ENCODE measurements at places on chromosomes 5 and 9.

GRCh38 chr5:138950421-138951031 is 75.4 kb upstream of the LRRTM2 start:
- no peak for DNase-seq

- no peak for DNase-seq
Observed at GRCh38 chr5:67695369-67695768, 498.8 kb upstream of the CD180 start.

DNA sequence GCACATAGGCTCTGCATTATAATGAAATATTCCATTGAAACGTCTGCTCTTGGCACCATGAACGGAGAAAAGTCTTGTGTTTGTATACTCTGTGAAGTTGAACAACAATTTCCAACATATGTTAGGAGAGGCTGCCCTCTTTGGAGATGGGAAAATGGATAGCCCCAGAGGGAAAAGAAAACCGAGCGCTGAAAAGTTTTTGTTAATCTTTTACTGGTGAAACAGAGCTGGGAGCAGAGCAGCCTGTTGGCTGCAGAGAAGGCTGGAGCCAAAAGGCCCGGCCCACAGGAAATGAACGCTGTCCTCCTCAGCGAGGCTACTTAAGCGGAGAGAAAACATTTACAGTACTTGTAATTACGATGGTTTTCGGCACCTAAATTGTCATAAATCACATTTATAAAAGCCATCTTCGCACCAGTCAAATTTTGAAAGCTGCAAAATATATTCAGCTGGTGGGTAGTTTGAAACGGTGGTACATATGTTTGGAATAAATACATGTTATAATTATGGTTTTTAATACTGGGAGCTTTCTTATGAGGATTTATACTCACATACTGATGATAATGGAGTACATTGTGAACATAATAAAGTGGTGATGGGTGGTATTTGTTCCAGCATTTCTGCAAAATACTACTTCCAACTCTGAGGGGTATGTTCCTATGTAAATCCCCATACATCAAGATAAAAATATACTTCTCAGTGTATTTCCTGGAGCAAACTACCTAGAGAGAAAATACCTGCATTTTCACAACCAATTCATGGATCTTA is 129.6 kb upstream of the CNTLN start:
- DNase-seq = peak; percentile 76

- no peak for DNase-seq
Observed at GRCh38 chr5:149937610-149938009, 7.0 kb downstream of the PDE6A start.

DNA sequence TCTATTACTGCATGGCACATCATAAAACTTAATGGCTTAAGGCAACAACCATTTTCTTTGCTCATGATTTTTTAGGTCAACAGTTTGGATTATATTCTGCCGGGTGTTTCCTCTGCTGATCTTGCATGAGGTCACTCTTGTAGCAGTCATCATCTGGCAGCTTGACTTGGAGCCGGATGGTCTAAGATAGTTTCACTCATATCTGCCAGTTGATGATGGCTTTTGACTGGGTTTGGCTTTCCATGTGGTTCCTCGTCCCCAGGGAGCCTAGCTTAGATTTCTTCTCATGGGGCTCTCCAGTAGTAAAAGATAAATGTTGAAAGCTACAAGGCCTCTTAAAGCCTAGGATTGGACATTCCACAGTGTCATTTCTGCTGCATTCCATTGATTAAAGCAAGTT is 27.4 kb downstream of the LNPEP start:
- DNase-seq = peak; percentile 62

DNA sequence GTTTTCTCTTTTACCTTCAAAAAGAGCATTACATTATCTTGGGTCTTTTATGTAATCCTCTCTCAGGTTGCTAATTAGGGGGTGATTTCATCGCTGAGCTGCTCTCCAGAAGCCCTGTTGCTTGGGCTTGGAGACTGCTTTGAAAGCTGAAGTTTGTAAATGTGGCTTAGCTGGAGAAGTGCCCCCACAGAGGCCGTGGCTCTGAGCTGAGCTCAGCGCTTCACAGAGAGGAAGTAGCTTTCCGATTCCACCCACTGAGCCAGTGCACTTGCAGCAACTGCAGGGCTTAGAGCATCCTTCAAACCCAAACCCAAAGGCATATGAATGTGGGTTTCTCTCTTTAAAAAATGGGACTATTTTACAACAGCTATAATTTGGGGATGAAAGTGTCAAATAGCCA is 13.7 kb upstream of the NXNL2 start:
- no peak for DNase-seq

GRCh38 chr5:124912638-124913328 is 166.3 kb upstream of the ZNF608 start:
- no peak for DNase-seq

DNA sequence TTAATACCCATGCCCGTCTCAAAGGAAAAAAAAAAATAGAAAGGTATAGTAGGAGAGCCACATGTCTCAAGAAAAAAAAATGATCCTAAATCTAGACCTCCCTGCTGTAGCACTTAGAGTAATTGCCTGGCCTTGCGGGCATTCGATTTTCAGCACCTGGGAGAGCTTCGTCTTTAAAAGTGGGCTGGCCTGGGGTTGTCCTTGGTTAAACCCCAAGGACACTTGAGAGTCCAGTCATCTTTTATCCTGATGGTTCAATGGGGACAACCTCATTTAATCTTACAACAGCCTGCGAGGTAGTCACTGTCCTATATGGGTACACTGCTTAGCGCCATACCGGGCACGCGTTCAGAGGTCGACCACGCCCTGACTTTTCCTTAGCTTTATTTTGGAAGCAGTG is 60.1 kb downstream of the MAT2B start:
- DNase-seq = peak; percentile 12

DNA sequence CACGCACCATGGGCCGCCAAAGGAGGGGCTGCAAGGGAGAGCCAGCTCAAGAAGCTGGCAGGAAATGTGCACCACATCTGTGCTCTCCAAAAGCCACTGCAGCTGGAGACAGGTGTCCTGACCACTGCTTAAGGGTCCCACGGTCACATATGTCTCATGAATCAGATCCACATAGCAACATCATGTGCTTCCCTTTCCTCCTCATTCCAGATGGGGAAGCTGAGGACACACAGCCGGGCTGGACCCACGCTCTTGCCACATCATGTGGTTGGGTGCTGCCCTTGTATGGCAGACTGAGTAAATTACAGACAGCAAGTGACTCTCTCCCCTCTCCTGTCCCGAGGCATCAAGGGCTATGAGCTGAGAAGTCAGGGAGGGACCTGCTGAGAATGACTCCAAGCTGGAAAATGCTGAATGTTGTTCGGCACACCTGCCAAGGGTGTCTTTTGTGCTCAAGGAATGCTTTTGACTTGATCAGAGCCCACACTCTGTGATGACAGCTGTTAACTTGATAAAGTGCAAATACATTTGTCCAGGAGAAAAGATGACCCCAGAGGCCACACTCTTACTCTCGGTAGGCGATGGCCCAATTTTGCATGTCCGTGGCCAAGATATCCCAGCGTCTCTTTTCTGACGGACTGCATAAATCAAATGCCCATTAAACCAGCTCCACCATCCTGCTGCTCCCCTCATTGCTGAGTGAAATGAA is 58.2 kb downstream of the NSUN2 start:
- DNase-seq = no peak

DNA sequence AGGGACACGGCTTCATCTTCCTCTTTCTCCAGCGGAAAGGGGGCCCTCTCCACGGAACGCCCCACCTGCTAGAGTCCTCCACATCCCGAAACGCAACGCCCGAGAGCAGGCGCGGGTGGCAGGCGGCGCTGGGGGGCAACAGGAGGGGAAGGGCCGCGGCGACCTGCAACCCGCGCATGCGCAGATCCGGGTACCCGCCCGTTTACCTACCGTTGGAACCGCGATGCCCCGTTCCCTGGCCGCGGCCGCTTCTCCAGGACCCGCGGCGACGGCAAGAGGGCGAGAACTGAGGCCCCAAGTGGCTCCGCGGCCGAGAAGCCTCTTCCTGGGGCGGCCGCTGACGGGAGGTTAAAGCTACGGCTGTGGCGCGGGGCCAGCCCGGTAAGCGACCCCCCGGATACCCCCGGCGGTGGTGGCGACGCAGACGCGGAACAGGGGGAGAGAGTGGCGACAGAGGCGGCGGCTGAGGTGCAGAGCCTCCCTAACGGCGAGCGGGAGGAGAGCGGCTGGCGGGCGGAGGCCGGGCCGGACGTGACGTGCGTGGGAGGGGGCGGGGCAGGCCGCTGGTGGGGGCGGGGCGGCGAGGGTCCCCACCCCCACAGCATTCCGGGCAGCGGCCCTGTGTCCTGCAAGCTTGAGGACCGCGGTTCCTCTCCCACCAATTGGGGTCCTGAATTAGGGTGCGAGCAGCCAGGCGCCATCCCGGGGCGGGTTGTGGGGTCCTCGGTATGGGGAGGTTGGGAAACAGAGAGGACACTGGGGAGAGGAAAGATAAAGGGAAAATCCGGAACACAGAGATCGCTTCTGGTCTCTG is at the start of gene FAM13B:
Gene FAM13B, minus strand, starts transcription at position 508 of the 814 bp plus-strand sequence. CDS start 13,968 bp downstream, outside the sequence.
- DNase-seq = peak; percentile 97

DNA sequence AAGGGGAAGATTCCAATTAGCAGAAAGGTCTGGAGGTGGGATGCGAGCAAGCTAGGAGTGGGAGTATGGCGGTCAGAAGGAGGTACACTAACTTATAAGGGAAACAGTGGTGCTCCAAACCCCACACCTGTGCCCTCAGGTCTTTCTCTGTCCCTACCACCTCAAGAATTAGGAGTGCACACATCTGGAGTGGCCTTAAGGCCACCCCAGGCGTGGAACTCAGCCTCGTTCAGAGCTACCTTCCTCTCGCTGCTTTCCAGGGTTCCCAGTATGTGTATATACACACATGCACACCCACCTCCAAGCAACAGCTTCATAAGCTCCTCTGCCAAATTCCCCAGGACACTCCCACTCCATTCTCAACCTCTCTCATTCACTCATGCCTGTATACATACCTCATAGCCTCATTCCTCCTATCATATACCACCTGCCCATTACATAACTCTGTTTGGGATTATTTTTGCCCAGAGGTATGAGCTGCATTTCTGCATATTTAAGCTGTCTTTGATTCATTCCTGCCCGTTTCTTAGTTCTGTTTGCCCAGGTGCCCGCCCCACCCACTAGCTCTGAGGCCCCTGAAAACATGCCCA is 118.7 kb downstream of the PSD2 start:
- DNase-seq = no peak

DNA sequence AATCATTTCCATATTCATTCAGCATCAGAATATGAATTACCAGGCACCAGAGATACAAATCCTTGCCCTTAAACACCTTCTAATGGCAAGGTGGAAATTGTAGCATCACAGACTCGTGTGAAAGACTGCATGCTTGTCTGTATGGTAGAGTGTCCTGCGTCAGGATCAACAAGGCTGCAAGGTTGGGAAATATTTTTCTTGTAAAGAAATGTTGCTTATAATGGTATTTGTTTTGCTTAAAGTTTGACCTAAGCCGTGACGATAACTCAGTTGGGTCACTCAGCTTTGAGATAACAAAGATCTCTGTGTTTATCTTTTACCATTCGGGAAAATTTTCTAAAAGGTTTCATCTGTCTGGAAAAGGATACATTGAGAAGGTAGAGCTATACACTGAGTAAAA is 87.6 kb downstream of the BASP1 start:
- no peak for DNase-seq

DNA sequence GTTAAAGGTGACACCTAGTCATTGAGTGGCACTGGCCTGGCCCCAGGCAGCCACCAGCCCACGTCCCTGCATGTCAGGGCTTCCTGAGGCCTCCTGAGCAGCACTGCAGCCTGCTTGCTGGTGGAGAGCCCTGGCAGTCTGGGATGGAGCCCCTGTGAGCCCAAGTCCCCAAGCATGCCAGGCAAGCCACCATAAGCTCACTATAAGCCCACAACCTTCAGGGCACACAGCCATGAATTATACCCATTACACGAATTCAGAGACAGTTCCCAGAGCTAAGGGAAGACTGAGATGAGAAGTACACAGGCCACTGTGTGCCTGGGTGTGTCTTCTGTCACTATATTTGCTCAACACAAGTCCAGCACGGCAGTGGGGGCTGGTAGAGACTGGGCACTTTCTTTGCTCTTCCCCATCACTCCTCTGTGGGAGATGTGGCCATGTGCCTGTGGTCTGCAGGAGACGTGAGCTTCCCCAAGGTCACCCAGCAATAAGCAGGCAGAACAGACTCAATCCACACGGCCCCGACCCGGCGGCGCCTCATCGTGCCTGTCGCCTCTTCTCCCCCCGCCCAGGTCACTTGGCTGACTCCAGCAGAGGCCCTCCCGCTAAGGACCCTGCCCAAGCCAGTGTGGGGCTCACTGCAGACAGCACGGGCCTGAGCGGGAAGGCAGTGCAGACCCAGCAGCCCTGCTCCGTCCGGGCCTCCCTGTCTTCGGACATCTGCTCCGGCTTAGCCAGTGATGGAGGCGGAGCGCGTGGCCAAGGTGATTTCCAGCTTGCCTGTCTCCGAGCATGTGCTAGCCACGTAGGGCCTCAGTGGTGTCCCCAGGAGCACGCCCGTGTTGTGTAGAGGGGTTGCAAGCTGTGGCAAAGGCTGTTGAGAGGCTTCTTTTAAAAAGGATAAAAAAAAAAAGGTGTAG is 114.8 kb downstream of the WNK2 start:
- peak; percentile 5 for DNase-seq

DNA sequence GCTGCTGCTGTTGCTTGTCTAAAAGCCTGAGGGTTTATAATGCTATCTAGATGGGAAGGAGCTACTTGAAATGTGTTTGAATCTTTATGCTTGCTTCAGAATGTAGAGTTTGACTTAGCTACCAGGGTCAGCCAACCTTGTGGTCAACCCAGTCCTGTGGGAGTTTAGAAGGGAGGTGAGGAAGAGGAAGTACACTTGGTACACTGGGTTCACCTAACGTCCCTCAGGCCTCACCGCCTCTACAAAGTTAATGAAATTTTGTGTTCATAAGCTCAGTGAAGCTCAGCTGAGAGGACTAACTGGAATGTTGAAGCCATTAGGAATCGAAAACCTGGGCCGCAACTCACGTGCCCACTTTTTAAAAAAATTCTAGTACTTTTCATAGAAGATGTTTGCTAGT is 10.7 kb downstream of the IQGAP2 start:
- no peak for DNase-seq

DNA sequence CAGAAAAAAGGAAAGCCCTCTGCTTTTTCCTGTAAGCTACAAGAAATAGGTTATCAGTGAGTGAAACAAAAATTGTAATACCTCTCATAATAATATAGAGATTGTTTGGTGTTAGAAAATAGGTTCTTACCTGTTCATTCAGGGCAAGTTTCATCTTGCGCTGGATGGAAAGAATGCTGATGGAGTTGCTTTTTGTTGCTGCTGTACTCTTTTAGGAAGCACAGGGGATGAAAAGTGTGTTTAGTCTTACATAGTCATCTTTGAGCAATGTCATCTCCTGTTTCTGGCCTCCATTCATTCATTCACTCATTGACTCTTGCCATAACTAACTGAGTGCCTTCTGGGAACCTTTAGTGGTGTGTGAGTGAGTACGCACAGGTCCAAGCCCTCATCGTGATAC is 6.4 kb downstream of the ENTREP1 start:
- DNase-seq = no peak

DNA sequence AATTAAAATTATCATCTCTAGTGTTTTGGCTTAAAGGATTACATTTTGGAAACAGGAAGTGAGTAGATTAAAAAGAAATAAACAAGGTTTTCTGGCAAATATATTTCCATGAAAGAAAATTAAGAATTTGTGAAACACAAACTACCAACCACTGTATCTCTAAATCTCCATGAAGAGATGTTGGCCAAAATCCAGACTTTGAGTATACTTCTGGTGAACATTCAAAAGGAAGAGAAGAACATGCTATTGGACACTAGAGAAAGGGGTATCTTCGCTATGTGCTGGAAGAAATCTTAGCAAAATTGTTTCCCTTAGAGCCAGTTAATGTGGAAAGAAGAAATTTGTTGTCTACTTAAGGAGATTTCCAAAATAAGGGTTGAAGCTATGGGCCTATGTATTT is 710.4 kb upstream of the CTNND2 start:
- DNase-seq = no peak
